ENCODE measurements at places on chromosomes 13 and 19.

GRCh38 chr19:18297308-18297707, 15.9 kb upstream of the JUND start:
- DNase-seq: no peak

DNA sequence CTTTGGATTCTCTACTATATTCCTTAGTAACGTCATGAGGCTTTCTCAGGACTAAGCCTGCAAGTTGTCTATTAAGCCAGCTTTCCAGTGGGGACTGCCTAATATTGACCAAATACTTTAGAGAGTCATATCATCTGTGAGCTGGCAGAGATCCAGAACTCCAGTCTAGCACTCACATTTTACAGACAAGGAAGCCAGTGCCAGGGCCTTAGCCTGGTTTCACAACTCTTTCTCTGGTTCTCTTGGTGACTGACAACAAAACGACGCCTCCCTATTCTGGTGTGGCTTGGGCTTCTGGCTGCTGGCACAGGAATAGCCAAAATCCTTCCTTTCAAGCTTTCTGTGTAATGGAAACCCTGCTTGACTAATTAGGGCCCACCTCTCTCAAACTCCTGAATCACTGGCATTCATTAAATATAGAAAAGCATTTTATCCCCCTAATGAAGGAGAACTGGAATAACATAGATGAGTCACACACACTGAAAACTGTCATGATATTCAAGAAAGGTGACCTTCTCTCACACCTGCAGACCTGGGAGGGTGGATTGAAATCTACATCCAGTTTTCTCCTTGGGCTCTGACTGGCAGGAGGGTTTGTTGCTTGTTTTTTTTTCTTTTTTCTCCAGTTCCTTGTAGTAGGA, 75.2 kb upstream of the UBL3 start:
- DNase-seq: no peak

- no peak for DNase-seq
Observed at GRCh38 chr13:25149711-25150110, 22.4 kb downstream of the AMER2 start.

GRCh38 chr19:18794029-18794313, 2.9 kb upstream of the COMP start:
- DNase-seq: no peak

GRCh38 chr19:55549500-55550320, 4.4 kb upstream of the SBK3 start:
- no peak for DNase-seq

DNA sequence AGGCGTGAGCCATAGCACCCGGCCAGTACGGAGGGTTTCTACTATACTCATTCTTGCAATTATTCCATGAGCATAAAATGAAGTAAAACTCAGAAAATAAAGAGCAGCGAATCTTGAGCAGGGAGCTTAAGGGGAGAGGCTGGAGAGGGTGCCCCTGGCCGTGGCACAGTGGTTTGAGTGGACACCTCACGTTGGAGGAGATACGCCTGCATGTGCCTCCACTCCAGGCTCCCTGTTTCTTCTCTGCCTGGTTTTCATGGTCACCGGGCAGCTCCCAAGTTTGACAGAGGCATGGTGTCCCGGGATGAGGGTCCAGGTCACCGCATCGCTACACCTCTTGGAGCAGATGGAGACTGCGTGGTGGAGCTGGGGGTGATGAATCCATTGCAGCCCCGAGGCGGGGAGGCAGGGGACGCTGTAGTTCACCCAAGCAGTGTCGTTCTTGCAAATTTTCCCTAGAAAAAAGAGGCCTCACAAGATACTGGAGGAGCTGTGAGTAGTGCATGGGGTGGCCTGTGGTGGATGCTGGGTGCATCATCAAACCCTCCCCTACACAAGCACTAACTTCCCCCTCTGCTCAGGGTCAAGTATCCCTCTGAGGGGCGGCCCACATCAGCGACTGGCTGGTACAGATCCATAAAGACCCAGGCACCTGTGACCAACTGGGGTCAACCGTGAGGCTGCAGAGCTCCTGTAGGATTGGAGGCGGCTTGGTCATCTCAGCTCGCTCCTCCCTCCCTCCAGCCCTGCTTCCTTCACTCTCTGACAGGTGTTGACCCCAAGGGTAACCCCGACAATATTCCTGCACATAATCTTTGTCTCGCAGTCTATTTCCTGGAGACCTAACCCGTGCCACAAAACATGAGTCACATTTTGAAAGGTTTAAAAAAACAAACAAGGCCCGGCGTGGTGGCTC, 3.6 kb upstream of the MIER2 start:
- no peak for DNase-seq

GRCh38 chr19:49676136-49676783, 811 bp upstream of the PRMT1 start:
- no peak for DNase-seq

DNA sequence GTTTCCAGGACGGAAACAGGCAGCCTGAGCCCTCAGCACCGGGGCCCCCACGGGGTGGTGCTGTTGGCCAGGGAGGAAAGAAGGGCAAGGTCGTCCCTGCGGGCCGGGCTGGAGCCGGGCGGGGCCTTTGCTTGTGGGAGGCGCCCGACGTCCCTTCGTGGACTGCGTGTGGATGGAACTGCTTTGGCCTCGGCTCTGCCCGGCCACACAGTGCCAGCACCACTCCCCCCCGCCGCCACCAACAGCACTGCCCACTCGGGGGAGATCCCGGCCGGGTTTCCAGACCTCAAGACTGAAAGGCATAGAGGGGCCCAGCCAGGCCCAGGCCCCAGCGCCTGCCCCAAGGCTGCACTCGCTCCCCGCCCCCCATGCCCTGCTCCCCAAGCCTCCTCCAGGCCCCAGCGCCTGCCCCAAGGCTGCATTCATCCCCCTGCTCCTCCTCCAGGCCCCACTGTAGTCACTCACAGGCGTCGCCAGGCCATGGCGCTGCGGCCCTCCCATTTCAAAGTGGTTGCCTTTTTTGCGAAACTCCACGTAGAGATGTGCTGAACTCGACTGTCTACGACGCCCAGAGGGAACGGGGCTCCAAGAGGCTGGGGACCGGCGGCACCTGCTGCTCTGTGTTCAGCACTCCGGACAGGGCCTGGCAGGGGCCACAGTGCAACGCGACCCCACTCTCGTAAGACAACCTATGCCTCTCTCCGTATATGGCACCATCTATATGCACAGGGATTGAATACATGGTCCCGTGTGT, 22.5 kb downstream of the C13orf46 start:
- DNase-seq: peak; percentile 72

DNA sequence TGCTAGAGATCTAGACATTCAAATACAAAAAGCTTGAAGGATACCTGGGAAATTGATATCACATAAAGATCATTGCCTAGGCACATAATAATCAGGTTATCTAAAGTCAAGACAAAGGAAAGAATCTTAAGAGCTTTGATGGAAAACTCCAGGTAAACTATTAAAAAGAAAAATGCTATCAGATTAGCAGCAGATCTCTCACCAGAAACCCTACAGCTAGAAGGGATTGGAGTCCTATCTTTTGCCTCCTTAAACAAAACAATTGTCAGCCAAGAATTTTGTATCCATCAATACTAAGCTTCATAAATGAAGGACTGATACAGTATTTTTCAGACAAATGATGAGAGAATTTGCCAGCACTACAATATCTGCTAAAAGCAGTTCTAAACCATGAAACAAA, 682.4 kb upstream of the ATXN8OS start:
- DNase-seq: no peak

GRCh38 chr13:103436057-103436654, 369.9 kb upstream of the SLC10A2 start:
- DNase-seq: no peak

DNA sequence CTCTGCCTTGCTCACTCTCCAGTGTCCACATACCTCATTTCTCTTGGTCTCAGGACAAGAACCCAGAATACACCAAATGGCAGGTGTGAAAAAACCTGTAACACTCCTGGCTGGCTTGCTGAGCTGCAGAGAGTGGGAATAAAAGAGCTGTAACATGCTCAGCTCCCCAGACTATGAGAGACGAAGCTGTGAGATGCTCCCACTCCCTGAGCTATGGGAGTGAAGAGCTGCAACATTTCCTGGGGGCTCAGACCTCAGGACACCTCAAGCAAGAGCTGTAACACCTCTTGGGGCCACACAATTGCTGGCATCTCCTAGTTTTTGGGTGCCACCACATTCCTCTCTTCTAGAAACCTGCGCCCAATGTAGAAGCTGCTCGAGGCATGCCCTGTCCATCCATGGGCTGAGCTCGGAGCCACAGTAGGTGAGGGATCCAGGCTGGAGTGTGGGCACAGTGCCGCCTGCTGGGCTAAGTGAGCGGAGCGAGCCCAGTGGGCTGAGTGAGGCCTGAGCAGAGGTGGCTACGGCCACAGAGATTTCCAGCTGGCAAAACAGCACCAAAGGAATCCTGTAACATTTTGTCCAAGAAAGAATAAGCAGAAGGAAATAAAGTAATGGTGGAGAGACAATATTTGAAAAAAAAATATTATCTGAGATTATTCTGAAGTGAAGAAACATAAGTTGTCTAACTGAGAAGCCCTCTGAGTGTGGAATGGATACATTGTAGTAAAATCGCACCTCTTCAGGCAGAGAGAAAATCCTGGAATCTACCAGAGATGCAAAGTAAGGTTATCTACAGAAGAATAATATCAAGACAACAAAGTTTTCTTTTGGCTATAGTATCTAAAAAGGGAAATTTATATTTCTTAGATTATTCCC, 186.2 kb upstream of the PCDH9 start:
- no peak for DNase-seq

GRCh38 chr13:84661718-84662117, 779.4 kb upstream of the SLITRK1 start:
- DNase-seq: no peak

GRCh38 chr13:78714717-78715116, 55.8 kb upstream of the OBI1 start:
- no peak for DNase-seq

GRCh38 chr13:53020764-53021335, 7.8 kb upstream of the OLFM4 start:
- no peak for DNase-seq

GRCh38 chr13:45576466-45576865, 39.1 kb downstream of the ERICH6B start:
- DNase-seq: no peak

DNA sequence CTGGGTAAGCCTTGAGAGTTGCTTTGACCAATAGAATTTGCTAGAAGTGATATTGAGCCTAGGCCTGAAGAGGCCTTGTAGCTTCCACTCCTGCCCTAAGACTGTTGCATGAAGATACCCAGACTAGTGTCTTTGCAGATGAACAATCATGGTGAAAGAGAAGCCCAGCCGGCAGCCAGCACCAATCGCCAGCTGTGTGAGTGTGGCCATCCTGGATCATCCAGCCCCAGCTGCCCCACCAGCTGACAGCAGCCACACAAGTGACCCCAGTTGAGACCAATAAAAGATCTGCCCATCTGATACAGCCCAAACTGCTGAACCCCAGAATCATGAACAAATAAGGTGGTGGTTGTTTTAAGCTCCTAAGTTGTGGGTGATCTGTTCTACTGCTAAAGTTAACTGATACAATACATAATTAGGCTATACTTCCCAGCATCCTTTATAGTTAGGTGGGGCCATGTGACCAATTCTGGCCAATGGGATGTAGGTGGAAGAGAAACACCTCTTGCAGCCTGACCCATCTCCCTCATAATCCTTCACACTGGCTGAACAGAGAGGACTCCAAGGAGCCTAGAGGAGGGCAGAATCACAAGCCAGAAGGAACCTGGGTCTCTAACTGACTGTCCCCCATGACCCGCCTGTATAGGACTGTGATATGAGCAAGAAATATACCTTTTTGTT, 9.4 kb upstream of the ZNF428 start:
- DNase-seq: no peak

GRCh38 chr19:6498294-6499036, 3.6 kb downstream of the TUBB4A start:
- no peak for DNase-seq

DNA sequence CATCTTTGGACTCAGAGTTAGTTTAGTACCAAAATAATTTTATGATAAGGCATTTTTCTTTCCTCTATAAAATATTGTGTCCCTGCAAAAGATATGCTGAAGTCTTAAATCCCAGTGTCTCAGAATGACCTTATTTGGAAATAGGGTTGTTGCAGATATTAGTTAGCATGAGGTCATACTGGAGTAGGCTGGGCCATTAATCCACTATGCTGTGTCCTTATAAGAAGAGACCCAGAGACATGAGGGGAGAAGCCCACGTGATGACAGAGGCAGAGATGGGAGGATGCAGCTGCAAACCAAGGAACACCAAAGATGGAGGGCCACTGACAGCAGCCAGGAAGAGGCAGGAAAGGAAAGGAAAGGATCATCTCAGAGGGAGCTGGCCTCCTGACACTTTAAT, 6.4 kb downstream of the POGLUT2 start:
- no peak for DNase-seq

DNA sequence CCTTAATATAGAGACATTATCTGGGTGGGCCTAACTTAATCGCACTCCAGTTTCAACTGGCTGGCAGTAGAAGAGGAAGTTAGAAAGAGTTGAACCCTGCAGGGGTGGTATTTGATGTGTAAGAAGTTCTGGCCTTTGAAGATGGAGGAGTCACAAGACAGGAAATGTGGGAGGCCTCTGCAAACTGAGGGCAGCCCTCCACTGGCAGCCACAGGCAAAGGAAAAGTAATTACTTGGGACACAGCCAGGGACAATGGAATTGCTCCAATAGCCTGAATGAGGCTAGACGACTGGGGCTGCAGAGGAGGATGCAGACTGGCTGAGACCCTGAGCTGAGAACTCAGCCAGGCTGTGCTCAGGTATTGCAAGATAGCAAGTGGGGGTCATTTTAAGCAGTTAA, 703.3 kb upstream of the ARGLU1 start:
- no peak for DNase-seq

DNA sequence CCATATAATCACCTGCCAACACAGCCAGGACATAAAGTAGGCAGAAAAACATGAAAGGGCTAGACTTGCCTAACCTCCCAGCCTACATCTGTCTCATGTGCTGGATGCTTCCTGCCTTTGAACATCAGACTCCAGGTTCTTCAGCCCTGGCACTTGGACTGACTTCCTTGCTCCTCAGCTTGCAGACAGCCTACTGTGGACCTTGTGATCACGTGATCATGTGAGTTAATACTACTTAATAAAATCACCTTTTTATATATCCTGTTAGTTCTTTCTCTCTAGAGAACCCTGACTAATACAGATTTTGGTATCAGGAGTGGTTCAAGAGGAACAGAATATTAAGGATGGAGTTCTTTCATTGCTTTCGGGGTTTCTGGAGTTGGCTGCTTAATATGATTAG, 2867.6 kb downstream of the PCDH9 start:
- no peak for DNase-seq

- DNase-seq: no peak
Observed at GRCh38 chr19:3778899-3779723, 7.1 kb downstream of the MATK start.

DNA sequence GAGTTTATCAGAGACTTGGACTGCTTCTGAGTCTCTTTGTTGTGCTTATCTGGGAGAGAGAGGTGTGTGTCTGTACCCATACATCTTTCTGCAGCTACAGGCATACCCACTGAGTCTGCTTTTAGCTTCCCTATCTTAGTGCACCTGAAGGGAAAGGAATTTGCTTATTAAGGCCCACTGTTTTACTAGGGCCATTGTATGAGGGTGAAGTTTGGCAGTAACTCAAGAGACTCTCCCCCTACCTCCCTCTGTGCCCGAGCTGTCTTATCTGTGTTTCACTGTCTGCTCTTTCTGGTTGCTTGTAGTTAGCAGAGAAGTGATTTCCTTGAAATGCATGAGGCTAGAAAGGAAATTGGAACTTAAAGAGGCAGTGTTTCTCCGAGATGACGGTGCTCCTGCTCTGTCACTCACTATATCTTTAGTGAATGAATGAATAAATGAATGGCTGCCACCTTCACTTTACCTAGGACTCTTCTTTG, 678 bp upstream of the CD33 start:
- DNase-seq: no peak

- no peak for DNase-seq
Observed at GRCh38 chr19:55931936-55932386, at the start of gene NLRP13. TSS of gene NLRP13 (minus strand) at chr19:55932336. CDS start at chr19:55932311, 25 bp downstream.
